ENCODE measurements at places on chromosomes 1 and 21.
A peak's percentile ranks its signal among the peaks of the same experiment; 100 is the strongest.

DNA sequence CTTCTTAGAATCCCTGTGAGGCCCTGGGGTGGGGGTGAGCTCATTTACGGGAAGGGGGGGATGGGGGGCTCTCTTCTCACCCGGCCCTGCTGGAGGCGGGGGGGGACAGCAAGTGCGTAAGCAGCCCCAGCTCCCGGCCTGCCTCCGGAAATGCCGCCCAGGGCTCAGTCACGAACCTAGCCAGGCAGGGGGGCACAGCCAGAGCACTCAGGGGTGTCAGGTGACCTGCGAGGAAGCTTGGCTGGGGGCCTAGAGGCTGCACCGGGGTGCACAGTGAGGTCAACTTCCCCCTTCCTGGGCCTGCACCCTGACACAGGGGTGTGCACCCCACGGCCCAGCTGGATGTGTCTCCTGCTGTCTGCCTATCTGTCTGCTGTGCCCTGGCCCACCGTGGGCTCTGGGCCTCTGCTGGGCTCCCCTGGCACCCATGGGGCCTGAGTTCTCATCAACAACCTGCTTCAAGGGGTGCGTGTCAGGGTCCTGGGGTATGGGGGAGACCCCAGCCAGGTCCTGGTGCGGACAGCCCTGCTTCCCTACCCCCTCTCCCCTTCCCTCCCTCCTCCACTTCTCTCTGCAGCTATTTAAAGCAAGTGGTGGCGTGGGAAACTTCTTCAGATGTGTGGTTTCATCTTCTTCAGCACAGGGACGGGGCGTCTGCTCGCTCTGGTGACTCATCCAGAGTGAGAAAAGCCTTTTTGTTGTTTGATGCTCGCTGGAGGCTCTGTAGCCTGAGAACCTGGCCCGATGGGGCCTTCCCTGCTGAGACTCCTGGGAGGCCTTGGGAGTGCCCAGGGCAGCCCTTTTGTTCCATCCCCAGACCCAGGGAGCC is 92.5 kb upstream of the RUNX3 start:
- peak; percentile 84 for DNase-seq

DNA sequence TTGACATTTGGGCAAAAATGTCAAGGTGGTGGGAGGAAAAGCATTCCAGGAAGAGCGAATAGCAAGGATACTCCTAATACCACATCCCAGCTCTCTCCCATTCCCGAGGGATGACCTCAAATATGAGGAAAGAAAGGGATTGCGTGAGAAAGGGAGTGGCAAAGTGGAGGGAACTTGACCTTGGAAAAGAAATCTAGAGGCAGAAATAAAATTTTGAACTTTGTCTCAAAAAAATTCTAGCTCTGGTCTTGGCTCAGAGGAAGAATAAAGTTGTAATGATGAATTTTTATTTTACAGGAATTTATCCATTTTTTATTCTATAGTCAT is 127.8 kb downstream of the TBX19 start:
- no peak for DNase-seq

DNA sequence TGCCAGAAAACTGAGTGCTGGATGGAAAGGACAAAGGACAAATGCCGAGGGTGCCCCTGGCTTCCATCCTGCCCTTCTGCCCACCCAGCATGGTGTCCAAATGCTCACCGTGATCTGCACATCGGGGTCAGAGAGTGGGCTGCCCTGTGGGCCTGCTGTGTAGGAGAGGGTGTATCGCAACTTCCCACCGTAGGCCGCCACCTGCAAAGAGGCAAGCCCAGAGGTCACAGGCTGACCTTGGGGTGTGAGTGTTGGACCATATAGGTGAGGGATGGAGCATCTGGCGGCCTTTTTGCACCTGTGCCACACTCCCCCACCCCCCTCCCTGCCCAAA is 53.5 kb downstream of the LDLRAD2 start:
- no peak for DNase-seq

- DNase-seq = no peak
Measured at GRCh38 chr1:61047061-61047460, 35.3 kb upstream of the NFIA start.

DNA sequence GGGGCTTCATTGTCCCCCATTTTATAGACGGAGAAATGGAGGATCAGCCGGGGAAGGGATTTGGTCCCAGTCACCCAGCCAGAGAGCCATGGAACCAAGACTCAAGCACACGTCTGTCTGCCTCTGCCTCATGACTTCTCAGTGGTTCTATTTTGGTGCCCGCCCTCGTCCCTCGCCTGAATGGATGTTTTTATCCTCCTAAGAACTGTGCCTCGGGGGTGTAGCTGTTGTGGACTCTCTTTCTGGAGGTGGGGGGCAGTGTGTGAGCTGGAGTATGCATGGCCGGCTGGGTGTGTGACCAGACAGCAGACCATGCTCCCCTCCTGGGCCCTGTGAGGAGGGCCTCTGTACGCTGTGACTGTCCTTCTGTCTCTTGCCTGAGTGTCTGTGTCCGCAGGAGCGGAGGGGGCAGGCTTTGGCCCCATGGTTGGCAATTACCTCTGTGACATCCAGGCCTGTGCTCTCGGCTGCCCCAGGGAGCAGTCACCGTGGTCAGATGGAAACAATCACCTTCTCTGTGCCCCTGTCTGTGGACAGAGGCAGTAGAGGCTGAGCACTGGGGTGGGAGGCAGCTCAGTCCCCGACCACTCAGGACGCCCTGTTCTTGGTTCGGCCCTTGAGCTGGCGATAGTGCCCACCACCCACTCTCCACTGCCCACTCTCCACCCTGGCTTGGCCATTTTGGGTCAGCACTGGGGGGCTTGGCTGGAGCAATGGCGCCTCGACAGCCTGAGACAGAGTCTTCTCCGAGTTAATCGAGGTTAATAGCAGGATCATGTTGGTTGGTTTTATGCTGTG is 20.4 kb downstream of the WNT4 start:
- DNase-seq = no peak

DNA sequence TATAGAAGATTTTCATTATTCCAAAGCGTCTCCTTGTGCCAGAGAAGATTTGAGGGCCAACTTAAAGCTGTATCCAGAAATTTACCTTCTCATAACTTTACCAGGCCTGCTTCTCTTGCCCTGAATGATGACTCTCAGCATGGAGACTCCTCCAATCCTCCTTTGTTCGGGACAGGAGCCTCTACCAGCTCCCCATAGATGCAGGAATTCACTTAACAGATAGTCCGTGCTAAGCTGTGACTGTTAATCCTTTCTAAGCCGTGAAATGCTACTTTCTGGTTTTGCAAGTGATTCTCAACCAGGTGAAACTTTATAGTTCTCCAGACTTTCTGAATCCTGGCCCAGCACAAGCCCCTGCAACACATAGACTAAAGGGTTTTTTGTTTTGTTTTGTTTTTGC is 31.8 kb upstream of the KCND3 start:
- DNase-seq = no peak

DNA sequence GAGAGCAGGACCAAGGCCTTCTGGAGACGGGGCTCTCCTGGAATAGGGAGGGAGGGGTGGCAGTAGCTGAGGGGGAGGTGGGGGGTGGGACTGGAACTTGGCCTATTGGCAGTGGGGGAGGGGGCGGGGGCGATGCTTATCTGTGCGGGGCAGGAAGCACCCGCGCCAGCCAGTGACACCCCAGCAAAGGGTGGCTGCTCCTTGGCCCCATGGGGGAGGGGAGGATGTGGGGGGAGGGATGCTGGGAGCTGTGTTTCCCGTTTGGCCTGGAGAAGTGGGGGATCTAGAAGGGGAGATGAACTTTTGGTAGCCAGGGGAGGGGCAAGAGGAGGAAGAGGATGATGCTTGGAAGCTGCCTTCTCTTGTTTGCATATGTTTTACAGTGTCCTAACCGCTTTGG is 11.0 kb downstream of the ZBTB7B start:
- no peak for DNase-seq

GRCh38 chr21:38282921-38283320 is 26.1 kb downstream of the KCNJ15 start:
- DNase-seq = no peak

- DNase-seq = no peak
Measured at GRCh38 chr1:94273111-94273510, 35.7 kb upstream of the ARHGAP29 start.

- DNase-seq = no peak
Measured at GRCh38 chr1:33660244-33660643, 187.8 kb downstream of the ZSCAN20 start.

- DNase-seq = no peak
Measured at GRCh38 chr1:157390651-157391050, 161.7 kb downstream of the FCRL5 start.

DNA sequence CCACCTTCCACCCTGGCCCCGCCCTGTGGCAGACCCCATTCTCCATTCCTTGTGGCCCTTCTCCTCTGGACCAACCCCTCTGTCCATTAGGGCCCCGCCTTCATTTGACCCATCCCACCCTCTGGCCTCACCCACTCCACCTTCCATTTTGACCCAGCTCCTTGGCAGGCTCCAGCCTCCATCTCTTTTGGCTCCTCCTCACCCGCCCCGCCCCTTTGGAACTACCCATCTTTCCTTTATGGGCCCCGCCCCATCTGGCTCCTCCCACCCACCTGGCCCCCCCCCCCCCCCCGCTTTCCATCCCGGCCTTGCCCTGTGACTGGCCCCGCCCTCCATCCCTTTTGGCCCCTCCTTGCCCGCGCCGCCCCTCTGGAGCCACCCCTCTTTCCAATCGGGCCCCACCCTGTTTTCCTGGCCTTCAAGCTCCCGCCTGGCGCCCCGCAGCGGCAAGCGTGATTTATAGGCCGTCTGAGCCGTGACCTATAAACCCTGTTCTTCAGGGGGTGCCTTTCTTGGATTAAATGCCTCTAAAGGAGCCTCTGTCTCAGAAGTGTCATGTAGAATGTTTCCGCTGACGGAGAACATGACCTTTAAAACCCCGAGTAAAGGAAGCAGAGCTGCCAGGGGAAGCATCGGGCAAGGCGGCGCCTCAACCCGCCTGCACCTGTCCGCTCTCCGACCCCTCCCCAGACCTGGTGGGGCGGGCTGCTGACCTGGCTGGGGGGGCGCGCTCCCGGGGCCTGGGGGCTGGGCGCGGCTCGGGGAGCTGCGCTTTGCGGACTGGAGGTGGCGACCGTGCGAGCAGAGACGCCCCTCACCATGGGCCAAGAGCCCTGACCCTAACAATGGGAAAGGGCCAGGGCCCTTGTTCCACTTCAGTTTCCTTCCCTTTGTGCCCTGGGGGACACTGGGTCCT is 178.0 kb downstream of the CAMTA1 start:
- DNase-seq = no peak

DNA sequence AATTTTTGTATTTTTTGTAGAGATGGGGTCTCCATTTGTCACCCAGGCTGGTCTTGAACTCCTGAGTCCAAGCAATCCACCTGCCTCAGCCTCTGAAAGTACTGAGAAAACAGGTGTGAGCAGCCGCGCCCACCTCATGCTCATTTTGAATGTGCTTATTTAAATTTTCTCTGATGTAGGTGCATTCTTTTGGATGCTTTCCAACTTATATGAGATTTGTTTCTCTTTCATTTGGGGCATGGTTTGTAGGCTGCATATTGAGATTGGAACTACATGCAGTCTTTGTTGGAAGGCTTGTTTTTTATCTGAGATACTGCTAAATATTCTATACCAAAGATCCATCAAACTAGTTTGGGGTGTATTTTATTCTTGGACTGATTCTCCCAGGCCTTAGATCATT is 81.0 kb upstream of the IVNS1ABP start:
- DNase-seq = no peak

DNA sequence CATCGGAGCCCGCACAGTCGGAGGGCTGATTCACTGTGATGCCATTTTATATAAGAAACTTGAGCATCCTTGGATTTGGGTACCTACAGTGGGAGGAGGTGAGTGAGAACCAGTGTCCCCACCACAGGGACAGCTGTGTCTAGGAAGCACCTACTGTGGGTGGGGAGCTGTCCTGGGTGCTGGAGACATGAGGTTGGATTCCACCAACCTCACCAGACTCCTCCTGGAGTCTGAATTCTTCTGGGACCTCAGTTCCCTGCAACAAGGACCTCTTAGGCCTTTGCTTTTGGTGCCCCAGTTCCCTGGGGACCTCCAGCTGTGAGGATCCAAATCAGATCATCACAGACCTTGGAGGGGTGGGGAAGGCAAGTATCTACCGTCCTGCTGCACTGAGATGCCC is 188.8 kb downstream of the PRDM16 start:
- no peak for DNase-seq

- DNase-seq = peak; percentile 85
Measured at GRCh38 chr1:27097484-27097917, 57.4 kb downstream of the SLC9A1 start.

DNA sequence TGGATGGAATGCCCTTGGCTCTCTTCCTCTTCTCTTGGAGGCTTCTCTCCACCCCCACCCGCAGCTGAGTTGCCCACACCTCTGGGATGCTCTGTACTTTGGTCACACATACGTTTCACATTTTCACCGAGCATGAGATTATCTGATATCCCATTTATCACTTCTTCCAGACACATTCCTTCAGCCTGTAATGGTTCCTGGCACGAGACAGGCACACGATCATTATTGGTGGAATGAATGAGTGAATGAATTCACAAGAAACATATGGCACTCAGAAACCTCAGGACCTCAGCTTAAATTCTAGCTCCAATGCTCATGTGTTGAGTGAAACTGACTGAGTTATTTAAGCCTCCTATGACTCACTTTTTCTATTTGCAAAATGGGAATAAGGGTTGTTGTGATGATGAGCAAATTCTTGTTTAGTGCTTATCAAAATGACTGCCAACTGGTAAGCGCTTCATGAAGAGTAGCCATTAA is 242.7 kb upstream of the JUN start:
- no peak for DNase-seq

- no peak for DNase-seq
Measured at GRCh38 chr1:21779613-21780521, 3.1 kb downstream of the USP48 start.

- no peak for DNase-seq
Measured at GRCh38 chr21:28317177-28317950, 675.3 kb downstream of the LTN1 start.

DNA sequence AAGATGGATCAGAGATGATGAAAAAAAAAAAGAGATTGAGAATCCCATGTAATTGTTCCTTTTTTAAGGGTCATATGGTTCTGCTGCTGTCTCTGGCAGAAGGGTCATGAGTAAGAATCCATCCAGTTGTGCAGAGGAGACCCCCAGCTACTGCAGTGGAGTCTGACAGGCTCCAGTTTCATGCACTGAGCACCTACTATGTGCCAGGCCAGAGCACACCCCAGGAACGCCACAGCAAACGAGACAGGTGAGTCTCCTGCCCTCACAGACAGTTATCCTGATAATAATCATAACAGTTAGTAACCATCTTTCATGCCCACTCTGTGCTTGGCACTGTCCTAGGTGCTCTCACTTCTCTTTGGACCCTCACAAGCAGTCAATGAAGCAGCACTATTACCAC is 420.0 kb downstream of the MATN1 start:
- DNase-seq = no peak

DNA sequence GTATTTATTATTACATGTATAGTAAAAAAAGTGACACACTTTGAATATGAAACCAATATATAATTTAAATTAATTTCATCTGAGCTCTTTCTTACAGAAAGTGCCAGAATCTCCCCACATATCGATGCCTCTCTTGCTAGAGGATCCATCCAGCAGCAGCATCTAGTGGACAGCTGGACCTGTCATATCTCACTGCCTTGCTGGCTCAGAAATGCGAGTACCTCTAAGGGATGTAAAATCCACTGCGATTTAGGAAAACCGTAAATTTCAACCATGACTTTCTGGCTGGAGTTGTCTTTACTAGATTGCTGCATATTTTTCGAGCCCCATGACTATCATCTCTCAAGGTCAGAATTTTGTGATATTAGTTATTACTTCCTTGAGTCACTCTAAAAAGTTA is 333.8 kb downstream of the NEGR1 start:
- DNase-seq = no peak
